ENCODE measurements at places on chromosomes 12 and 14.

DNA sequence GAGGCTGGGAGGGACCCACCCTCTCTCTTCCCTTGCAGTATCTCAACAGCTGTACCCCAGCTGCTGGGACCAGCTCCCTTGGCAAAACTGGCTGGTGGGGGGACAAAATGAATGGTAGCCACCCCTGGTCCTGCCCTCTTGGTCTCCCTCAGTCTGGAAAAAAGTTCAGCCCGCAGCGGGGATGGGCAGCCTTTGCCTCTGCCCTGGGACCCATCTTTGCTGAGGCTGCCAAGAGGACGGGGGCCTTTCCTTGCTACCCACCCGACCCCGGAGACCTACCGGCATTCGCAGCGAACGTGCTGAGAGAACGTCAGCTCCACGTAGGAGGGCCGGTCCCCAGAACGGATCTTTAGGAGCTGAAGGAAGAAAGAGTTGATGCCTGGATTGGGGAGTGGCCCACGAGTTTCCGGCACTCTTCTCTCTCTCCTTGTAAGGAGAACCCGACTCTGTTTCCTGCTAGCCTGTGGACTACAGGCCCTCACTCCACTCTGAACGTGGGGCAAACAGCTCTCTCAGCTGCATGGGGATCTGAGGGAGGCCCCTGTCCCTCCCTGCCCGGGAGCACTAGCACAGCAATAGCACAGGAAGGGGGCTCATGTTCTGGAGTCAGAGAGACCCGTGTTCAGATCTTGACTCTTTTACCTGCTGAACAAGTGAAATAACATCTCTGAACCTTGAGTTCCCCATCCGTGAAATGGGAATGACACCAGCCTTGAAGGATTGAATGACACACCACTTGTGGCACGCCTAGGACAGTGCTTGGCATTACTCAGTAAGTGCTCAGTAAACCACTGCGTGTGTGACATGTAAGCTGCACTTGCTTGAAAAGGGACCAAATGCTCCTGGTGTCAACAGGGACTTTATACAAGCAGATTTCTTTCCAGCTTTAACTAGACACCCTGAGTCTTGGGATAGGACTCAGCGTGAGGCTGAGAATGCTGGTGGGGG lies 6.9 kb downstream of the PGF start:
- no peak for DNase-seq

DNA sequence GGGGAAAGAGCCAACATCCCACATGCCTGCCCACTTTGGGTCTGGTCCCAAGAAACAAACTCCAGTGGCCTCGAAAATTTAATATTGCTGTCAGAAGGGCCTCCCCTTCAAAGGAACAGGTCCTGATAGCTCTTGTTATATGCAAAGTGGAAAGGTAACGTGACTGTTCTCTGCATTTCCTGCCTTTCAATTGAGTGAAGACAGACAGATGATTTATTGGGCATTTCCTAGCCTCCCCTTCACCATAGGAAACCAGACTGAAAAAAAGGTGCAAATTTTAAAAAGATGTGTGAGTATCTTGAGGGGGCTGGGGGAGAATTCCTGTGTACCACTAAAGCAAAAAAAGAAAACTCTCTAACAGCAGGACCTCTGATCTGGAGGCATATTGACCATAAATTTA lies 235.2 kb downstream of the ZFP36L1 start:
- no peak for DNase-seq

GRCh38 chr12:108666401-108666881 lies 32.7 kb upstream of the SELPLG start:
- no peak for DNase-seq

DNA sequence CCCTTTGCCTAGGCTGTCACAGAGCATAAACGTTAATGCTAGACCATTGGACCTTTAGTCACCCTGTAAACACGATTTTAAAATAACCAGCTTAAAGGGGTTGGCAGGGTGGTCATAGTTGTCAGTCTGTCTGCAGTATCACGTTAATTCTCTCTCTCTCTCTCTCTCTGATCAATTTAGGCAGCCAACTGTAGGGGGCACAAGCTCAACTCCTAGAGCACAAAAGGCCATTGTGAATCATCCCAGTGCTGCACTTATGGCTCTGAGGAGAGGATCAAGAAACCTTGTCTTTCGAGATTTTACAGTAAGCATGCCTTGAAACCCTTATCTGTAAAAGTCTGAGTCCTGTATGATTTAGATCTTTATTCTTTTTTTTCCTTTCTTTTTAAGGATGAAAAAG lies 97.1 kb downstream of the SCAF11 start:
- DNase-seq, result no peak

DNA sequence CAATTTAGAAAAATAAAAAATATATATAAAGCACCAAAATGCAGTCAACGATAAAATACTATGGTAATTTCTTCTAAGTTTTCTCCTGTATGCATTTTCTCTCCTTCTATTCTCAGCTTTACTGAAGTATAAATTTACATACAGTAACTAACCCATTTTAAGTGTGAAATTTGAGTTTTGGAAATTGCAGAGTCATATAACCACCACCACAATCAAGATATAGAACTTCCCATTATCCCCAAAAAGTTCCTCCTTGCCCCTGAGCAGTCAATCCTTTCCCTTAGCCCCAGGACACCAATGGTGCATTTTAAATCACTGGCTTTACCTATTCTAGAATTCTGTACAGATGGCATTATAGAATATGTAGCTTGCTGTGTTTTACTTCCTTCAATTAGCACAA lies 31.0 kb upstream of the BBS10 start:
- no peak for DNase-seq

DNA sequence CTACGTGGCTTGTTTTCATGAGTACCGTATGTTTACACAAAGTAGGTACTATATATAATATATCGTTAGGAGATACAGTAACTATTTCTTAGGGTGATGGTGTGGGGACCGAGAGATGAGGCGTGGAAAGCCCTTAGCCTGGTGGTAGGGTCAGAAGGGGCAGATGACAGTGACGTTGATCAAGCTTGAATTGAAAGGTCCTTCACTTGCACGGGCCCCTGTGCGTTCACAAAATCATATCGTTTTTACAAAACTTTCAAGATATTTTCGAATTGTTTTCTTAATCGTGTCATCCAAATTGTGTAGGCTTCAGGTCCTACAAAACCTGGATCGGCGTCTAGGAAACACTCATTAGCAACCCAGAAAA lies 881 bp upstream of the SOS2 start:
- DNase-seq, result no peak

DNA sequence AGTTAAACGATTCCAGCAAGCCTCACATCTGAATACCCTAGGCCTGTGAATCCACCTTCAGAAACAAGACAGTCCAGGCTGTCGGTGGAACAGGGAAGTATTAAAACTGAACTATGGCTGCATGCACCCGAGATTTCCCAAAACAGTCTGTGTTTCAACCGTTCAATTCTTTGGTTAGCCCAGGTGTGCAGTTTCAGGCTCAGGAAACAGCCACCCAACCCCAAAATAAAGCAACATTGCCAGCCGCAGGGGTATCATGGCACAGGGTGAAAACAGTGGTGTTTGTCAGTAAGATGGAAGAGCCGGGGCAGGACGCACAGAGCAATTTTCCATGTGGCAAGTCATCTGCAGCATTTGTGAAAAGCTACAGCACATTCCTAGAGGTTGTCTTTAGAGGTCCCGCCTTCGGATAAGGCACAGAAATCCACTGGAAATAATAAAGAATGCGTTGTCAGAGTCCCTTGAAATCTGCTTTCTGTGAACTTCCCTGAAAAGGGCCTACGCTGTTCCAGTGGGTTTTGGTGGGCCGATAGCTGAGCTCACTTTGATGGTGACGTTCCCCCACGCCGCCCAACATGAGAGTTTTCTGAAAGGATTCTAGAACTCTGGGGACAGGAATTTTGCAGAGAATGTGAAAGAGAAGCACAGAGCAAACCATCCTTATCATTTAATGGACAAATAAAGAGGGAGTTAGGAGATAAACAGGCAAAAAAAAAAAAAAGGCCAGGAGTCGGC lies 84.9 kb downstream of the BCL11B start:
- DNase-seq, result no peak

GRCh38 chr12:95976416-95976832 lies 19.7 kb downstream of the HAL start:
- DNase-seq, result no peak

DNA sequence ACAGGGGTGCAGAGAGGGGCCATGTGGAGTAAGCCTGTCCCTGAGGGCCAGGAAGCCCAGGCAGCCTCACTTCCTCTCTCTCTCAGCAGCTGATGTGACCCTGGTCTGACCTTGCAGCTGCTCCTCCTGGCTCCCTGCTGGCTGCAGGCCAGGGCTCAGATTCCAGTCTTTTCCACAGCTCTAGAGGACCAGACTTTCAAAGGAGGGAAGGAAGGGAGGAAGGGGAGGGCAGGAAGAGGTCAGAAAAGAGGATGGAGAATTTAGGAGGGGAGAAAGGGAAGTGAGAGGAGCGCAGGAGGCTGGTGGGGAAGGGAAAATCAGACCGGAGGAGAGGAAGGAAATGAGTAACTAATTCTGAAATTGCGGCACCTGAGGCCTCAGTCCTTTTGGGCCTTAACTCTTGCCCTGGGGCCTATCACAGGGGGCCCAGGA lies 40.9 kb upstream of the VASH1 start:
- no peak for DNase-seq

GRCh38 chr12:14367040-14367661 lies 1.7 kb downstream of the ATF7IP start:
- DNase-seq, result peak; percentile 62

DNA sequence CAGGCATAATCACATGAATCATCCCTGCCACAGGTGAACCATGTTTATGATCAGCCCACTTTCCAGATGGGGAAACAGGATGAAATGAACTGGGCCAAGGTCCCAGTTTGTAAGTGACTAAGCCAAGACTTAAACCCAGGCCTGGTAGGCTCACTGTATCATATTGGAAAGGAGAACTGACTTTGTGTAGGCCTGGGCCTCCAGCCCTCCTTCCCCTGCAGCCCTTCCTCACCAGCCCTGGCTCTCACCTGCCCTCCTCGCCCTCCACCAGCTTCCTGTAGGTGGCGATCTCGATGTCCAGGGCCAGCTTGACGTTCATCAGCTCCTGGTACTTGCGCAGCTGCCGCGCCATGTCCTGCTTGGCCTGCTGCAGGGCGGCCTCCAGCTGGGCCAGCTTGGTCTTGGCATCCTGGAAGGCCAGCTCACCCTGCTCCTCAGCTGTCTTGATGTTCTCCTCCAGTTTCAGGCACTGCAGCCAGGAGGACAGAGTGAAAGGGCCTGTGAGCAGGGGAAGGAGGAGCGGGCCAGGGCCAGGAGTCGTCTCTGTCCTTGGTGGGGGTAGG lies 19.8 kb downstream of the KRT80 start:
- no peak for DNase-seq

- DNase-seq, result no peak
These were observed 20.1 kb upstream of the LDHB start for GRCh38 chr12:21677622-21678277.

GRCh38 chr12:101021911-101022388 lies 188.1 kb downstream of the SLC5A8 start:
- DNase-seq, result no peak

DNA sequence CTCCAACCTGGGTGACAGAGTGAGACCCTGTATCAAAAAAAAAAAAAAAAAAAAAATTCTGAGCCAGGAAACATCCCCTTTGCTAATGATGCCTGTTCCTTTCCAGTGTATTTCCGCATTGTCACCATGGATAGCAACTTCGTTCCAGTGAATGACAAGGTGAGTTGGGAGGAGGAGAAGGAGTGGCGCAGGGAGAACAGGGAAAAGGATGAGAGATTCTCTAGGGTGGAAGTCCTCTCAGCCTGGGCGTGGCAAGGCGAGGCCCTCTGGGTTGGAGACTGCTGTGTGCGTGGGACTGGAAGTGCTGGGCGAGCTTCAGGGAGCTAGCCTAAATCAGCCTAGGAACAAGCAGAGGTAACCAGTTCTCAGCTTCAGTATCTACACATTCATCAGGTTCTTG lies 7.2 kb downstream of the A2ML1 start:
- peak; percentile 51 for DNase-seq

DNA sequence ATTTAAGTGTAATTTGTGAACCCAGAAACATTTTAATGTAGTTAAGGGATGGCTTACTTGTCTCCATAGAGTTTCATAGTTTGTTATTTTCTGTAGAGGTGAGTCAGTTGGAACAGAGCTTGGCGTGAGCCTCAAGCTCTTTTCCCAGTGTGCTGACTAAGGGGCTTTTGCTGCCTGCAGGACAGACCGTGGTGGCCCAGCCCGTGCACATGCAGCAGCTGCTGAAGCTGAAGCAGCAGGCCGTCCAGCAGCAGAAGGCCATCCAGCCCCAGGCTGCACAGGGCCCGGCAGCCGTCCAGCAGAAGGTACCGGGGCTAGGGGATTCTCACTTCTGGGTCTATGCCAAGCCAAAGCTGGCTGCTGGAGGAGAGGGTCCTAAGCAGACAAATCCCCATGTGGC lies 76.9 kb downstream of the DDX51 start:
- DNase-seq, result no peak

GRCh38 chr12:104551-105081 lies 38.0 kb downstream of the IQSEC3 start:
- DNase-seq, result no peak

DNA sequence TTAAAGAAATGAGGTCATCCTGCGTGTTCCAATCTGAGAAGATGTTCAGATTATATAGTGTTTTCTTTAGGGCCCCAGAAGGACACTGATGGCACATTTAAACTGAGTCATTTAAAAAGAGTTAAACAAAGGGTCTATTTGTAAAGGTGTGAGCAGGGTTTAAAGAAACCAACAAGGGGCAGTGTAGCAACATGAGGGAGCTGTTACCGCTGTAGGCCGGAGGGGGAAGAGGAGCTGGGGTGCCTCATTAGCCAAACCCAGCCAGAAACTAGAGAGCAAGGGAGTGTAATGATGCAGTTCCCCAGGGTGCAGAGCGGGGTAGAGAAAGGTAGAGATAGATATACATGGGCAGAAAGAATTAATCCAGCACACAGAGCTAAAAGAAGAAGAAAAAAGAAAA lies 160.4 kb downstream of the TBX5 start:
- DNase-seq, result no peak

GRCh38 chr12:118404876-118405521 lies 28.6 kb downstream of the SUDS3 start:
- peak; percentile 79 for DNase-seq

- no peak for DNase-seq
These were observed 35.3 kb downstream of the SLC6A15 start for GRCh38 chr12:84877340-84877739.

Data from hematopoietic multipotent progenitor cell treated with erythropoietin and hydrocortisone succinate and interleukin-3 and kit ligand, for 15 days (in vitro differentiated cells).